ENCODE measurements at places on chromosomes 3 and 15. TPM values are rescaled to one million over a fixed set of nuclear protein-coding genes. Genes with fewer than 3 reads are reported as not detected.

- no peaks in the 10 kb centered on the region for H3K27me3 ChIP-seq
- H3K4me1 ChIP-seq = peaks cover 11% of the 10 kb centered on the region
- no peak for DNase-seq
- no peak overlapping the region for H3K4me3 ChIP-seq
- H3K27ac ChIP-seq = no peak overlapping the region
- no peaks in the 10 kb centered on the region for H3K36me3 ChIP-seq
Observed at GRCh38 chr3:139482206-139482605, 5.9 kb upstream of the RBP2 start.

GRCh38 chr3:190314741-190315140, 7.5 kb downstream of the CLDN1 start:
- H3K27ac ChIP-seq = no peak overlapping the region
- H3K4me3 ChIP-seq = no peak overlapping the region
- no peaks in the 10 kb centered on the region for H3K36me3 ChIP-seq
- no peaks in the 10 kb centered on the region for H3K4me1 ChIP-seq

DNA sequence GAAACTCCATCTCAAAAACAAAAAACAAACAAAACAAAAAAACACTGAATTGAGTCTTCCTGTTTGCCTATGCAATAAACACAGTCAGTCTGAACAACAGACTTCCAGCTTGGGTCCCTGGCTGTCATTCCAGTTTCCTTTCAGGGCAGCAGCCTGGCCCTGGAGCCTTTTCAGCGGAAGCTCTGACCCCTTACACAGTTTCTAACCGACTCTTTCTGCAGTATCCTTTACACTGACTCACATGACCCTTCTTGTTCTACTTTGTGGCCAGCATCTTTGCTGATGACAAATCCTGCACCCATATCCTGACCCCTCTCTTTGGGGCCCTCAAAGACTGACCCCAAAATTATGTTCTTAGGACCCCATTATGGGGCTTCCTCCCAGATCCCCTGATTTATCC, 38.3 kb upstream of the INO80 start:
- no peaks in the 10 kb centered on the region for H3K36me3 ChIP-seq
- no peak overlapping the region for H3K4me3 ChIP-seq
- H3K27me3 ChIP-seq = no peaks in the 10 kb centered on the region
- no peaks in the 10 kb centered on the region for H3K4me1 ChIP-seq
- DNase-seq = peak; percentile 5

- H3K27ac ChIP-seq = no peak overlapping the region
- no peak for DNase-seq
- H3K4me3 ChIP-seq = no peak overlapping the region
- no peaks in the 10 kb centered on the region for H3K27me3 ChIP-seq
Observed at GRCh38 chr3:188320757-188321156, 166.8 kb downstream of the LPP start.

- H3K27me3 ChIP-seq = no peaks in the 10 kb centered on the region
- H3K36me3 ChIP-seq = no peaks in the 10 kb centered on the region
- peaks cover 5% of the 10 kb centered on the region for H3K4me1 ChIP-seq
- H3K4me3 ChIP-seq = no peak overlapping the region
Observed at GRCh38 chr3:197752107-197752506, 2.4 kb downstream of the FYTTD1 start.

DNA sequence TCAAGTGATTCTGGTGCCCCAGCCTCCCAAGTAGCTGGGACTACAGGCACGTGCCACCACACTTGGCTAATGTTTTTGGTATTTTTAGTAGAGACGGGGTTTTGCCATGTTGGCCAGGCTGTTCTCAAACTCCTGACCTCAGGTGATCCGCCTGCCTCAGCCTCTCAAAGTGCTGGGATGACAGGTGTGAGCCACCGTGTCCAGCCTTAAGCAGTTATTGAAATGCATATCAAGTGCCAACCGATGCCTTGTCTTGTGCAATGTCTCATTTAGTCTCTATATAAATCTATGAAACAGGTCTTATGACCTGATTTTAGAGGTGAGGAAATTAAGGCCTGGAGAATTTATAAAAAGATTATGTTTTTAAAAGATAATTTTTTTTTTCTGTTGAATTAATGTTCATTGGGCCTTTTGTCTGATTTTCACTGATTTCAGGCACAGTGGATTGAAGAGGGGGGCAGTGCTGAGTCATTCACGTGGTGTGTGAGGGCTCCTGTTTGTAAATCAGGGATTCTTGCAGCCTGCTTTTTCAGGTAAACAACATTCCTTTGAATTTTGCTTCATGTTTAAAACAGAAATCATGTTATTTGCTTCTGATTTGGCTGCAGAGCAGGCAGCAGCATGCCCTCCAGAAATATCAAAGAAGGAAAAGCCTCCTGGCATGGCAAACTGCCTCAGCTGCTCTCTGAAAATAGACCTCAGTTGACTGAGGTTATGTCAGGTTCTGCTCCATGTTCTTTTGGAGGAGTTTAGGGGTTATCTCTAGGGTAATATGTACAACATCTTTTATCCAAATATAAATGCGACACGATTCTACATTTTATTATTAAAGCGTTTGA, 407.0 kb upstream of the RGMA start:
- no peak overlapping the region for H3K27ac ChIP-seq
- no peak for DNase-seq
- H3K27me3 ChIP-seq = no peaks in the 10 kb centered on the region
- H3K4me3 ChIP-seq = no peak overlapping the region
- H3K4me1 ChIP-seq = no peaks in the 10 kb centered on the region
- no peaks in the 10 kb centered on the region for H3K36me3 ChIP-seq

DNA sequence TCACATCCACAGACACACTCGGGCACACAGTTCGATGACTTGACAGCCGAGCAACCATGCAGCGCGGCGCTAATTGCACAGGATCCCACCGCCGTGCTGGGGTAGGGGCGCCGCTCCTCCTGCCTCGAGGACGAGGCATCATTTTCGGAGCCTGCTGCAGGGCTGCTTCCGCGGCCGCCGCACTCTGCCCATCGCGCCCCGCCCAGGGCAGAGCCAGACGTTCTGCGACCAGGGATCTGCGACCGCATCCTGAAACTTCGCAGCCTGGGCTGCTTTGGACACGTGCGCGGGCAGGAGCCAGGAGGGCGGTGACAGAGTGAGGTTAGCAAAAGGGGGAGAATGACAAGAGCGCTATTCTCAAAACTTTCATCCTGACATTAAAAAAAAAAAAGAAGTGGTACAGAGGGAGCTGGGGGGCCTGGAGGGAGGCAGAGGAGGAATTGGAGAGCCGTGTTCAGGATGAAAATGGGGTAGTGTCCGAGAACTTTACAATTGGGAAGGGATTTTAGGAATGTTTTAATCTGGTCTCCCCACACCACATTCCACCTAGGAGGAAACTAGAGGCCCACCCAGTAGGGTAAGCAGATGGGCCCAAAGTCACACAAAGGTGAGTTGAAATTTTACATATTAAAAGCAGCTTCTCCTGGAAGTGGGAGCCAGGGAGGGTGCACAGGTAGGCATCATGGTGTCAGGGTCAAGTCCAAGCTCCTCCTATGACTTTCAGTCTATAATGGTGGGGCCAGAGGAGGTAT, 15.9 kb downstream of the IGDCC3 start:
- no peak overlapping the region for H3K4me3 ChIP-seq
- no peaks in the 10 kb centered on the region for H3K4me1 ChIP-seq
- H3K36me3 ChIP-seq = no peaks in the 10 kb centered on the region
- DNase-seq = no peak

DNA sequence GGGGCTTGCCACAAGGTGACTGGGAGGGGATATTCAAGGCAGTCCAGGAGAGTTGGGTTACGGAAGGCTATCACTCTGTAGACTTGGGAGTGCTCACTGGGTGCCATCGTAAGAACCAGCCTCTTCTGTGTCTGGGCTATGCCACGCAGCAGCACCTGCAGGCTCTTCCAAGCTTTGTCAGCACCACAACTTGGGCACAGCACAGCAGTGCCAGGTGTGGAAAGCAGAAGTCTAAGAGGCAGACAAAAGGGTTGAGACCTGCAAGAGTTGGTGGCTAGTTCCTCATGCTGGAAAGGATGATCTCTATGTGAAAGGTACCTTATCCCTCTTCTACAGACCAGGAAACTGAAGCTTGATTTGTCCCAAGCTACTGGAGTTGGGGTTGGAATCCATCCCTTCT, 15.8 kb downstream of the CX3CR1 start:
- H3K36me3 ChIP-seq = no peaks in the 10 kb centered on the region
- peaks cover 29% of the 10 kb centered on the region for H3K27me3 ChIP-seq
- H3K4me3 ChIP-seq = no peak overlapping the region
- no peak overlapping the region for H3K27ac ChIP-seq
- H3K4me1 ChIP-seq = no peaks in the 10 kb centered on the region
- no peak for DNase-seq

SPATA12 gene
- not detected for polyA plus RNA-seq

P2RY13 gene
- polyA plus RNA-seq = 4.9 TPM

DNA sequence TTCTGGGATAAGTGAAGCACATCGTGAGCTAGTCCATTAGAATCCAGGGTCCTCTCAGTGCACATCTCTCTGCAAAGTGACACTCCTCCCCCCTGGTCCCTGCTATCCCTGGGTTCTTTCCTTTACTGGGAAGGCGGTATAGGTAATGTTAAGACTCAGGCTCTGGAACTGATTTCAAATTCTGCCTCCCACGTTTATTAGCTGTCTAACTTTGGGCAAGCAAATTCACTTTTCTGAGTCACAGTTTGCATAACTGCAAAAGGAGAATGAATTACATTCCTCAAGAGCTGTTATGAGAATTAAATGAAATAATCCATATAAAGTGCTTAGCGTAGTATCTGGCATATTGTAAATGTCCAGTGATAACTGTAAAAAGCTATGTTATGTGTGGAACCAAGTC, 168.1 kb upstream of the LRRN1 start:
- DNase-seq = no peak
- no peaks in the 10 kb centered on the region for H3K36me3 ChIP-seq
- no peak overlapping the region for H3K27ac ChIP-seq

GMPPB gene
- polyA plus RNA-seq = 17.8 TPM

- no peak for DNase-seq
- no peaks in the 10 kb centered on the region for H3K27me3 ChIP-seq
- H3K27ac ChIP-seq = no peak overlapping the region
Observed at GRCh38 chr3:31616711-31617110, 84.0 kb downstream of the STT3B start.

GRCh38 chr15:65845826-65846519, 23.3 kb upstream of the RAB11A start:
- no peak overlapping the region for H3K27ac ChIP-seq
- H3K27me3 ChIP-seq = no peaks in the 10 kb centered on the region
- no peak for DNase-seq
- peaks cover 8% of the 10 kb centered on the region for H3K4me1 ChIP-seq

DNA sequence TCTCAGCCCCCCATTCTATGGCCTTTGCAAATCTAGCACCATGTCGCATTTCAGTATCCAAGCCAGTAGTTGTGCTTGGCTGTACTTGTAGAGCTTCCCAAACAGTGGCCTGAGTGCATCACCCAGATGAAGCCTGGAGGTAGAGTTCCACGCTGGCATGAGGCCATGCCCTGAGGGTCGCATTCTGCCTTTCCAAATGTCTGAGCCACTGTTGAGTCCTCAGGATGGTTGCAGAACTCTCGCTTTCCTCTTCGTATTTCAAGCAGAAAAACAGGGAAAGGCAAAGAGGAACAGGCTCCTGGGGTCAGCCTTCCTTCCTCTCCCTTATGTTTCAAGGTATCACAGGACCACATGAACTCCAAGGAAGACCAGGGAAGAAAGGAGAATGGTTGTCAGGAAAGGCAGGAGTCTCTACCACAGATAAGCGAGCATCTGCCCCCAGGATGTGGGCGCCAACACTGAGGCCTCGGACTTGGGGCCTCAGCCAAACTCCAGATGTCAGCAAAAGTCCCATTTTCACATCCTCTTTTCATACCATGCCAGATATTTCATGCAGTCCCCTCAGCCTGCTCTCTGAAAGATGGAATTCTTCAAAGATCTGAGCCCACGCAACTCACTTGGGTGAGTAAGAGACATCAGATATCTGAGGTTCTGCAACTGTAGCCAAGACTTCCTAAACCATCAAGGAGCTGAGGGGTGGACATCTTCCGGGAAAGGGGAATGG, 19.4 kb upstream of the PRR20G start:
- H3K4me3 ChIP-seq = no peak overlapping the region
- H3K36me3 ChIP-seq = no peaks in the 10 kb centered on the region
- H3K4me1 ChIP-seq = no peaks in the 10 kb centered on the region
- peaks cover 2% of the 10 kb centered on the region for H3K27me3 ChIP-seq

TNFSF10 gene
- 124 TPM for polyA plus RNA-seq

ARHGAP11A gene
- 15.3 TPM for polyA plus RNA-seq

SEMA3G gene
- 2.9 TPM for polyA plus RNA-seq

IL17RD gene
- polyA plus RNA-seq = 5.0 TPM

- H3K27ac ChIP-seq = no peak overlapping the region
- H3K36me3 ChIP-seq = no peaks in the 10 kb centered on the region
- no peak for DNase-seq
- H3K4me3 ChIP-seq = no peak overlapping the region
- no peaks in the 10 kb centered on the region for H3K4me1 ChIP-seq
Observed at GRCh38 chr15:36468746-36469145, 110.7 kb upstream of the CDIN1 start.

- no peak overlapping the region for H3K27ac ChIP-seq
- H3K4me3 ChIP-seq = no peak overlapping the region
- H3K36me3 ChIP-seq = no peaks in the 10 kb centered on the region
- DNase-seq = no peak
- no peaks in the 10 kb centered on the region for H3K27me3 ChIP-seq
Observed at GRCh38 chr3:74651292-74651691, 36.8 kb upstream of the CNTN3 start.

PEX5L gene
- polyA plus RNA-seq = 0.61 TPM

DNA sequence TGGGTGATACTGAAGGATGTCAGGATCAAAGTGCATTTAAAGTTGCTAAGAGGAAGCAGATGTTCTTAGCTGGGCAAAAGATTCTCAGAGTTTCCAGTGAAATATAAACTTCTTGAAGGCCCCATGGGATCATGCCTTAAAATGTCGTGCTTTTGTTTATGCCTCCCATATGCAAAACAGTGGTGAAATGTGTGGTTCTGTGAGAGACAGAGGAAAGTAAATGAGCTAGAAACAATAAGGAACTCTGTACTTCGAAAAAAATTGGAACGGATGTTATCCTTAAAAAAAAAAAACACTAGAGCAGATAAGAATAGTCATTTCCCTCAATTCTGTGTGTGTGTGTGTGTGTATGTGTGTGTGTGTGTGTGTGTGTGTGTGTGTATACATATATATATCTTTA, 497.0 kb upstream of the TBL1XR1 start:
- H3K27ac ChIP-seq = no peak overlapping the region
- peak; percentile 18 for DNase-seq
- no peaks in the 10 kb centered on the region for H3K27me3 ChIP-seq
- H3K36me3 ChIP-seq = no peaks in the 10 kb centered on the region
- no peaks in the 10 kb centered on the region for H3K4me1 ChIP-seq

- no peaks in the 10 kb centered on the region for H3K4me1 ChIP-seq
- no peak overlapping the region for H3K4me3 ChIP-seq
- H3K27ac ChIP-seq = no peak overlapping the region
- H3K27me3 ChIP-seq = peaks cover 14% of the 10 kb centered on the region
Observed at GRCh38 chr15:58190419-58190818, 52.2 kb downstream of the AQP9 start.

DNA sequence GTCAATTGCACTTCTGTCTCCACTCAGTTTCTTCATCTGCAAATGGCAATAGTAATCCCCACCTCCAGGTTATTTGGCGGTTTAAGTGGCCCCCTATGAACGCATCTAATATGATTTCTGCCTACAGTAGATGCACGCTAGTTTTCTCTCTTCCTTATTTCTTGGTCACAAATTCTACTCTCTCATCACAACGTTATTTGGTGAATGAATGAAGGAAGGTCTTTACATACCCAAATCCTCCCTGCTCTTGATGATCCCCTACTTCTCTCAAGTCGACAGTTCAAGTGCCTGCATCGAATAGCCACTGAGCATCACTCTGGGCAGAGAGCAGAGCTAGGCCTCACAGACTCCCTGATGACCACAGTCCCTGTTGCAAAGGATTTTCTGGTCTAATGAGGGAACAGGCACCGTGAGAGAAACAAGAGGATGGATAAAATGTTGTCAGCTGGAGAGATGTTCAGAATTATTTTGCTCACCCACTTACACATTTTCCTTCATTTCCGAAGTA, 181.2 kb upstream of the SMAD3 start:
- peaks cover 5% of the 10 kb centered on the region for H3K27me3 ChIP-seq
- H3K36me3 ChIP-seq = no peaks in the 10 kb centered on the region
- no peak overlapping the region for H3K4me3 ChIP-seq
- no peak overlapping the region for H3K27ac ChIP-seq
- DNase-seq = no peak

Data from large intestine (tissue), 12 donors.